ENCODE measurements at places on chromosomes 2 and 18.

GRCh38 chr2:719734-720133 lies 42.5 kb upstream of the TMEM18 start:
- no peak for DNase-seq

- peak; percentile 19 for DNase-seq
Observed at GRCh38 chr2:105052773-105053172, 14.9 kb downstream of the MRPS9 start.

GRCh38 chr2:160432633-160433032 lies 61.0 kb downstream of the RBMS1 start:
- peak; percentile 89 for DNase-seq

- DNase-seq: no peak
Observed at GRCh38 chr2:84956334-84957297, 14.3 kb upstream of the KCMF1 start.

DNA sequence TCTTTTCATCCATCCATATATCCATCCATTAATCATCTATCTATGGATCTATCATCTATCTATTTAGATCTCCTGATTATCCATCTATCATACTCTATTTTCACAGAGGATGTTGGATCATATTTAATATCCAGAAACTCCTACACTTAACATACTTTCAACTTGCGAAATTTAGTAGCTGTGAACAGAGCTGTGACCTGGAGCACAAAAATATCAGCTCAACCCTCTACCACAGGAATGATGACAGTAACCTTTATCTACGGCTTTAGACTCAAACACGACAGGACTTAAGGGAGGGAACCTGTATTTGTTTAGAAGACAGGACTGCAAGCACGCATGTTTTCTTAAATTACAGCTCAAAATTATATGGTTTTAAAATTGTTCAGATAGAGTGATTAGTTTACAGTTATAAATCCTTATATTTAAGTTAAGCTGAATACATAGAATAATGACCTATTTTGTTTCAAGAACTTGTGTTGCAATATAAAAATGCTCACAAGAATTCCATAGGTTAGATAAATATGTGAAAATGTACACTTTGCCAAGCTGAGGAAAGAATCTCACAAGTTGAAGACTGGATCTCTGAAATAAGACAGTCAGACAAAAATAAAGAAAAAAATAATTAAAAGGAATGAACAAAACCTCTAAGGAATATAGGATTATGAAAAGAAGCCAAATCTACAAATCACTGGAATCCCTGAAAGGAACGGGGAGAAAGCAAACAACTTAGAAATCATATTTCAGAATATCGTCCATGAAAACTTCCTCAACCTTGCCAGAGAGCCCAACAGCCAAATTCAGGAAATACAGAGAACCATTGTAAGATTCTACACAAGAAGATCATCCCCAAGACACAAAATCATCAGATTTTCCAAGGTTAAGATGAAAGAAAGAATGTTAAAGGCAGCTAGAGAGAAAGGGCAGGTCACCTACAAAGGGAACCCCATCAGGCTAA lies 142.0 kb downstream of the COL6A3 start:
- no peak for DNase-seq

DNA sequence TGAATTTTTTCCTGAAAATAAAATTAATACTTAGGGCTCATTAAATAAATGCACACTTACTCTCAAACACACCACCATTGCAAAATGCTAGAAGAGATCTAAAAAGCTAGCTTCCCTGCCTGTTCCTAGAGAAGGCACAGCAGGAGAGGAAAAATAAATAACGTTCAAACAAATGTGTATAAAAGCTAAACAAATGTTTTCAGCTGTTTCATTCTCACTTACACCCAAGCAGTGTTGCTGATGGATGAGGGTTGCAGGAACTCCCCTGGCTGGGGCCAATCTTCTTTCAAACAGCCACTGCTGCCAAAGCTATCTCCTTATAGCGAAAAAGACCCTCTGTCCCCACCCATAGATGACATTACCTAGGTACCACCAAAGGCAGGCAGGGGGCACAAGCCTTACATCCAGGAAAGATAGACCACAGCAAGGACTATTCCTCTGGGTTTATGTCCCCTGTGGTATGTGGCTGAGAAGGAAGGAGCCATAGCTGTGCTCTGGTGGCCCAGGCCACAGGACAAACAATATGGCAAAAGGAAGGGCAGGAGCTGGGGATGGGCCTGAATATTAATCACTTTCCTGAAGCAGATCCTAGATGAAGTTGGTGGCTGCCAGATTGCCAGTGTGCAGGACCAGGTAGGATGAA lies 214.6 kb downstream of the TTC32 start:
- DNase-seq: no peak

DNA sequence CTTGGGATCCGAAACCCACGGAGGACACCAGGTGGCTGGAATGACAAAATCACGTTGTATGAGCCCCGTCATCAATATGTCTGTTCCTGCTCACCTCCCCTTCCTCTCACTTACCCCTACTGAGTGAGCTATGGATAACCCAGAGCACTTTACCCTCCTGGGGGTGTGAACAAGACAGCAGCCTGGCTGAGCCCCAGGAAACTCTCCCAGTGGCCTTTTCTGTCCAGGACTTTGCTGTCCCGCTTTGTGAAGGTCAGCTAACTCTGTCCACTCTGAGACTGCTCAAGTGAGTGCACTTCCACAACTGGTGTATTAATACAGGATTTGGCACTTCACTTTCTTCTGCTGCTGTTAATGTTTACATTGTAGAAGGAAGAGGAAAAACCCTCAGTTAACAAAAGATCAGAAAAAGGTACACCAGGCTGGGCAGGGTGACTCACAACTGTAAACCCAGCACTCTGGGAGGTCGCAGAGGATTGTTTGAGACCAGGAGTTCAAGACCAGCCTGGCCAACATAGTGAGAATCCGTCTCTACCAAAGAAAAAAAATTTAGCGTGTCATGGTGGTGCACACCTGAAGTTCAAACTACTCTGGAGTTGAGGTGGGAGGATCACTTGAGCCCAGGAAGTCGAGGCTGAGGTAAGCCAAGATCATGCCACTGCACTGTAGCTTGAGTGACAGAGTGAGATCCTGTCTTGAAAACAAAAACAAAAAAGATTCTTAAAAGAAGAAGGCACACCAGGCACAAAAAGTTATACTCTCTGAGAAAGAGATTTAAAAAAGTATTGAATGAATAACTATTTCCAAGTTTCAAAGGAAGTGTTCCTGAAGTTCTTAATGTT lies 90.3 kb downstream of the CLHC1 start:
- DNase-seq: peak; percentile 56

DNA sequence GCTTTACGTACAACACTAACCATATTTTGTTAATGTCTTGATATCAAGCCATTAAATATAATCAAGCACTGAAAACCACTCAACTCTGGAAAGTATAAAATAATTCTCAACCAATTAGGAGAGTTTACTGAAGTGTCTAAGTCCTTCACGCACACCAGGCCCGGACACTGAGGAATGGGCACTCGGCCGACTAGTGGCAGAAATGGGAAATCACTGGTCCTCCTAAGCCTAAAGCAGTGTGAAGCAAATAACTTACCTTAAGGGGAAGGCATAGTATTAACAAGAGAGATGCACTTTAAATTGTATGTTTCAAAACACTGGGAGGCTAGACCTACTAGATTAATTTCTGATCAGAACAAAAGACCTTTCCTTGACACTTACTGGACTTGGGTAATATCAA lies 45.7 kb downstream of the FAM210A start:
- no peak for DNase-seq

GRCh38 chr2:55772109-55772980 lies 78.7 kb upstream of the PNPT1 start:
- DNase-seq: no peak

GRCh38 chr2:111668274-111668616 lies 215.7 kb downstream of the ANAPC1 start:
- no peak for DNase-seq

GRCh38 chr2:99644419-99644787 lies 154.6 kb upstream of the REV1 start:
- DNase-seq: peak; percentile 51

GRCh38 chr2:36489281-36489680 lies 108.7 kb downstream of the FEZ2 start:
- DNase-seq: peak; percentile 87

DNA sequence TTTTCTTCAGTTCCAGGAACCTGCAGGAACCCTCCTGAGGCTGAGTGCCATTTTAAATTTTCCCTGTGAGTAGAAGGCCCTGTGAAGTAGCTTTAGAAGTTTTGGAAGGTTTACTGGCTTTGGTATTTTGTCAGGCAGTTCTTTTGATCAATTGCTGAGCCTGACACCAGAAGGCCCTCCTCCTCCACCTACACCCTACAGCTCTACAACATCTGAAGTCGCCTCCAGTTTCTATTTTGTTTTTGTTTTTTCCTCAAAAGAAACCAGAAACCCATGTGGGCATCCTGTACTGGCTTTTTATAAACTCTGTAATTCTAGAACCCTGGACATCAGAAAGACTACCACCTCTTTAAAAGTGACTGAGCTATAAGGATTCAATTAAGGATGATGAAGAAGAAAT lies 153.7 kb downstream of the NRXN1 start:
- DNase-seq: no peak

DNA sequence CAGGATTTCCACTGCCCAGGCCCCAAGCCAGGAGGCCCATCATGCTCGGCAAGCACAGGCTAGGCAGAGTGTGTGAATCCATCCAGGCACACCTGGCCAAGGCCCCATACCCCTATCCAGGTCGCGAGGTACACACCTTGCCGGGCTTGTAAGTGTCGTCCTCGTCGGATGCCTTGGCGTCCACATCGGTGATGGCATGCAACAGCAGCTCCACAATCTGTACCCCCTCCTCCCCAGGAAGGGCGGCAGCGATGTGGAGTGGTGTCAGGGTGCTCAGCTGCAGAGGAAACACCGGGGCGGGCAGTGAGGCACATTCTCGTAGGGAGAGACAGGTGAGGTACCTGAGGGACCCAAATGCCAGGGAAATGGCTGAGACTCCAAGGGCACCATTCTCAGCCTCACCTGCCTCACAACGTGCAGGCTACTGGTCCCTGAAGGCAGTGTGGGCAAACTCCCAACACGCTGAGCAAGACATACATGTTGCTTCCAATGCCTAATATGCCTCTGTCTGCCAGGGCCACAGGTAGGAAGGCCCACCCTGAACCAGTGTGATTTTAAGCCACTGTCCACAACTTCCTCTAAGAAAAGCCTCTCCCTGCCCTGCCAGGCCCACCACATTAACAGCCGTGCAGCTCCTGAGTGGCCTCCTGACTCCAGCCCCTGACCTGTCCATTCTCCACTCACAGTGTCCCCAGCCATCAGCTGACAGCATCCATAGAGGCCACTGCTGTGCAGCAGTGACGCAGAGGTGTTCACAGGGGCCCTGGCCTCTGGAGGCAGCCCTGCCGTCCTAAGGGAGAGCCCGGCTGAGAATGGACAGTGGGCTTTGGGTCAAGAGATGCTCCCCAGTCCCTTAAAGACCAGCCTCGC lies 44.9 kb downstream of the ANKMY1 start:
- DNase-seq: no peak

- DNase-seq: no peak
Observed at GRCh38 chr2:37610638-37611289, 60.7 kb downstream of the CDC42EP3 start.

DNA sequence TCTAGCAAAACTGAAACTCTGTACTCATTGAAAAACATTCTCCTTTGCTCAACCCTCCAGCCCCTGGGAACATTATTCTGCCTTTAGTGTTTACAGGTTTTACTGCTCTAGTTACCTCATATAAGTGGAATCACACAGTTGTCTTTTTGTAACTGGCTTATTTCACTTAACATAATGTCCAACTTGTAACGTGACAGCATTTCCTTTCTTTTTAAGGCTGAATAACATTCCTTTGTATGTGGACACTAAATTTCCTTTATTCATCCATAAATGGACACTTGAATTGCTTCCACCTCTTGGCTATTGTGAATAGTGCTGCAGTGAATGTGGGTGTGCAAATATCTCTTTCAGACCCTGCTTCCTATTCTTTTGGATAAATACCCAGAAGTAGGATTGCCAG lies 144.9 kb downstream of the ACTR3 start:
- no peak for DNase-seq

- DNase-seq: peak; percentile 42
Observed at GRCh38 chr2:200619279-200619678, 33.5 kb downstream of the AOX1 start.

DNA sequence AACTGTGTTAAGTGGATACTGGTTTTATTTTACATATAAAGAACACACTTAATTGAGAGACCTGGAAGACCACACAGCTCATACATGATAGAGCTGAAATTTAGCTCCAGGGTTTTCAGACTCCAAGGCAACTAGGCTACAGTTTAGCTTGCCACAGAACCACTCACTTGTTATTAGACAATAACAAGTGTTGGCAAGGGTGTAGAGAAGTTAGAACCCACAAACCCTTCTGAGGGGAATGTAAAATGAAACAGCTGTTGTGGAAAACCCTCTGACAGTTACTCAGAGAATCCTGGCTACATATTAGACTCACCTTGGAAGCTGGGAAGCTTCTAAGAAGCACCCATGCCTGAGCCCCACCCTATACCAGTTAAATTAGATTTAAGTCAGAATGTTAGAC lies 75.3 kb downstream of the MAP3K20 start:
- DNase-seq: peak; percentile 21

DNA sequence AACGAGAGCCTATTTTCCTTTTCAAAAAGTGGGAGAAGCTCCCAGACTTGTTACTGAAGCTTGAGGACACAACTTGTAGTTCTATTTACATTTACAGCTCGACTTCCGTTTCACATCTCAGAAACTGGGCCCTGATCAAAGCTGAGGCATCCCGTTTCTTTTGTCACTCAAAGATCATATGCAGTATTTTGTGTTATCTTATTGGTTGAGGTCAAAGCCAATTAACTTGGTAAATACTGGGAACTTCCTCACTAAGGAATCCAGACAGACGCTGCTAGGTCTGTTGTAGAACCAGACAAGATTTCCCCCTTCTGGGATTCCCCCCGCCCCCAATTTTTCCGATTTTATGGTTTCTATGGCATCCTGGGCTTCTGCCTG lies 50.3 kb downstream of the TSN start:
- no peak for DNase-seq

- no peak for DNase-seq
Observed at GRCh38 chr2:241942416-241943208, 73.1 kb downstream of the RTP5 start.

GRCh38 chr2:70962211-70962884 lies 16.1 kb upstream of the ANKRD53 start:
- no peak for DNase-seq

DNA sequence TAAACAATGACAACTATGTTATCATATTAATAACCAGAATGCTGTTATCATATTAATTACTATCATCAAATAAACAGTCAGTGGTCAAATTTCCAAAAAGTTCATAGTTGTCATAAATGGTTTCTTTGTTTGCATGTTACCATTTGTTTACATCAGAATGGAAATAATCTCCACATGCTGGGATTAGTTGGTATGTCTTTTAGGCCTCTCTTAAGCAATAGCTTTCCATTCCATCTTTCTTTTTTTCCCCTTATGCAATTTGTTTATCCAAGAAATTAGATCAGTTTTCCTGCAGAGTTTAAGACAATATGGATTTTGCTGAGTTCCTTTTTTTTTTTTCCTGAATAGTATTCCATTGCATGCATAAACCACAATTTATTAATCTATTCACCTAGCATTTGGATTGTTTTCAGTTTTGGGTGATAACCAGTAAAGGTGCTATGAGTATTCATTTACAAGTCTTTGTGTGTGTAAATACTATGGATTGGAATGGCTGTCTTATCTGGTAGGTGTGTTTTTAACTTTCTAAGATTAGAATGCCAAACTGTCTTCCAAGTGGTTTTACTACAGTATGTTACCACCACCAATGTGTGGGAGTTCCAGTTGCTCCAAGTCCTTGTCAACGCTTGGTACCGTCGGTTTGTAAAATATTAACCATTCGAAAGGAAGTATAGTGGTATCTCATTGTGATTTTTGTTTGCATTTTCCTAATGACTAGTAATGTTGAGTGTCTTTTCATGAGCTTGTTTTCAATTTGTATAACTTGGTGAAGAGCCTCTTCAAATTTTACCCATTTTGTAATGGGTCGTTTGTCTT lies 33.3 kb upstream of the TXNDC2 start:
- no peak for DNase-seq
